HEK293T (cell line): ENCODE measurements at places on chromosomes 3 and 15.
A peak's percentile ranks its signal among the peaks of the same experiment; 100 is the strongest.

DNA sequence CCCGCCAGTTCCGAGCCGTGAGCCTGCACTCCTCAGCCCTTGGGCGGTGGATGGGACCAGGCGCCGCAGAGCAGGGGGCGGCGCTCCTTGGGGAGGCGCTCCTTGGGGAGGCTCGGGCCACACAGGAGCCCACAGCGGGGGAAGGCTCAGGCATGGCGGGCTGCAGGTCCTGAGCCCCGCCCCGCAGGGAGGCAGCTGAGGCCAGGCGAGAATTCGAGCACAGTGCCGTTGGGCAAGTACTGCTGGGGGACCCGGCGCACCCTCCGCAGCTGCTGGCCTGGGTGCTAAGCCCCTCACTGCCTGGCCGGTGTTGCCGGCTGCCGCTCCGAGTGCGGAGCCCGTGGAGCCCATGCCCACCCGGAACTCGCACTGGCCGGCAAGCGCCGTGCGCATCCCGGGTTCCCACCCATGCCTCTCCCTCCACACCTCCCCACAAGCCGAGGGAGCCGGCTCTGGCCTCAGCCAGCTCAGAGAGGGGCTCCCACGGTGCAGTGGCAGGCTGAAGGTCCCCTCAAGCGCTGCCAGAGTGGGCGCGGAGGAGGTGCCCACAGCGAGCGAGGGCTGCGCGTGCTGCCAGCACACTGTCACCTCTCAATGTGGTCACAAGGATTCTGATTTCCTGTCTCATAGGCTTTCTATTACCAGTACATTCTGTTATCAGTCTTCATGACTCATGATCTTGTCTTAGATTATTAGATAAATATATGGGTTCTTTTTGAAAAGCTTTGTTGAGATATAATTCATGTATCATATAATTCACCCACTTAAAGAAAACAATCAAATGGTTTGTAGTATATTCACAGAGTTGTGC is 44.0 kb upstream of the LRIG1 start:
- DNase-seq = no peak

GRCh38 chr3:132592216-132592615 is 4.9 kb upstream of the ACKR4 start:
- DNase-seq = no peak

DNA sequence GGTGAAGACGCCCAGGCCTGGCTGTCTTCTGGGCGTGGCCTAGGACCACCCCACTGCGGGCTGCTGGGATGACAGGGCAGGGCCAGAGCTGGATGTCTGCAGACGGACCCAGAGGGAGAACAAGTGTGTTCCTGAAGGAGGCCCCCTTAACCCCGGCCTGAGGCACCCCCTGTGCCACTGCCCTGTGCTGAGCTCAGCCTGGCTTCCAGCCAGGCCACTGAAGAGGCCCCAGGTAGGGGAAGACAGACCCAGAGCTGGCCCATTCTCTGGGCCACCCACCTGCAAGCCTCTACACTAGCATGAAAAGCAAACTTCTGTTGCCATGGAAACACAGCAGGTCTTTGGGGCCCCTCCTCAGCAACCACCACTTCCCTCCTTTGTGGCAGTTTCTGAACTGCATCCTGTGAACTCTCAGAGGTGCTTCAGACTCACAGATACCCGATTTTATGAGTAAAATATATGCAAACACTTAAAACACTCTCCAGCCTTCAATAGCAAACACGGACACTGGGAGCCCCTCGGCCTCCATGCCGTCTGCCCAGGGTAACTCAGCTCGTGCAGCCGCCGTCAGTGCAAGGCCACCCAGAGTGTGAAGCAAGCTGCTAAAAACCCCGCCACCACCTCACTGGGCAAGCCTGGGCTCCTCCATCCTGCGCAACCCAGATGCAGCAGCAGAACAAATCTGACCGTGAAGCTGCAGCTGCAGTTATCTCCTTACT is 42.5 kb downstream of the CMTM6 start:
- no peak for DNase-seq

GRCh38 chr3:72555714-72556113 is 292.5 kb downstream of the SHQ1 start:
- no peak for DNase-seq

DNA sequence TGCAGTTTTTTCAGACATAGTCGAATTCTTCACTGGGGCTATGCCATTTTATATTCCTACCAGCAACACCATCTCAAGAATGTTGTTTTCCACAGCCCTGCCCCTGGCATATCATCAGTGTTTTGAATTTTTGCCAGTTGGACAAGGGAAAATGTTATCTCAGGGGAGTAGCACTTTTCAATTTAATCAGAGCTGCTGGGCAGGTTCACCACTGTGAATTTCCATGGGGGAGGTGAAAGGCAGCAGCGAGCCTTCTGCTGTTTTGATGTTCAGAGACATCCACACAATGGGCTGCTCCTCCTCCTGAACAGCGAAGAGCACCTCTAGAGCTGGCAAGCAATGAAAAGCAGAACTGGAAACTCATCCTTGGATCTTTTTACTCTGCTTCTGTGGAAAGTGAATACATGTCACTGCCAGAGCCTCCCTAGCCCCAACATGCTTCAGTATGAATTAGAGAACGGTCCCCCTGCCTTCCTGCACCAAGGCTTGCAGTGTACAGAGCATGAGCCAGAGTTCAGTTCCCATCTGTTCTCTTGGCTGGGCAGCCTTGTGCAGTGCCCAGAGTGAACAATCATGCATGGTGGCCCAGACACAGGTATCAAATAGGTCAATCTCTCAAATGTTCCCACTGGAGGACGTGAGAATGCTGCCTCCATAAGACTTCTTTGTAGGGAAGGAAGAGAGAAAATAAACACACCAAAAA is 56.1 kb upstream of the RAD18 start:
- no peak for DNase-seq

GRCh38 chr3:104126864-104127553 is 1239.7 kb upstream of the ALCAM start:
- DNase-seq = no peak

- DNase-seq = no peak
Measured at GRCh38 chr15:27583651-27584050, 515.5 kb downstream of the OCA2 start.

- DNase-seq = no peak
Measured at GRCh38 chr15:73991260-73991659, 835 bp downstream of the STOML1 start.

GRCh38 chr15:84773716-84774115 is 25.3 kb downstream of the ZNF592 start:
- no peak for DNase-seq

- DNase-seq = no peak
Measured at GRCh38 chr3:44419923-44420650, 57.4 kb downstream of the ZNF445 start.

GRCh38 chr3:105647047-105647446 is 221.8 kb downstream of the CBLB start:
- no peak for DNase-seq

- DNase-seq = no peak
Measured at GRCh38 chr15:59791755-59792154, 102.6 kb upstream of the BNIP2 start.

- DNase-seq = no peak
Measured at GRCh38 chr15:40923551-40923950, 5.6 kb upstream of the DLL4 start.

- DNase-seq = no peak
Measured at GRCh38 chr3:126349611-126350501, 7.4 kb downstream of the KLF15 start.

DNA sequence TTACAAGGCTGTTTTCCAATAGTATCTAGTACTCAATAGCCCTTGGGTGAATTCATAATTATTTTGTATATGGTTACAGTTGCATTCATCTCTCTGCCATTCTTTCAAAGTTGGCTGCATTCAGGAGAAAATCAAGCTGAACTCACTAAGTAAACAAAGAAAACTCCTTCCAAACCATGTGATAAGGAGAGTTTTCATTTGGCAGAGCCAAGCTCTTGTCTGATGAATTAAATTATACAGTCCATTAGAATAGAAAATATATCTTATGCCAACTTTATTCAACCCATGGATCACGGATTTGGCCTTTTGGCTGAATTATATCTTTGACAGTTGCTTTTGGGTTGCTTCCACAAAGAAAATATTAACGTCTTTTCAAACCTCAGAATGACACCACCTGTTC is 272.3 kb upstream of the ROBO1 start:
- DNase-seq = no peak

DNA sequence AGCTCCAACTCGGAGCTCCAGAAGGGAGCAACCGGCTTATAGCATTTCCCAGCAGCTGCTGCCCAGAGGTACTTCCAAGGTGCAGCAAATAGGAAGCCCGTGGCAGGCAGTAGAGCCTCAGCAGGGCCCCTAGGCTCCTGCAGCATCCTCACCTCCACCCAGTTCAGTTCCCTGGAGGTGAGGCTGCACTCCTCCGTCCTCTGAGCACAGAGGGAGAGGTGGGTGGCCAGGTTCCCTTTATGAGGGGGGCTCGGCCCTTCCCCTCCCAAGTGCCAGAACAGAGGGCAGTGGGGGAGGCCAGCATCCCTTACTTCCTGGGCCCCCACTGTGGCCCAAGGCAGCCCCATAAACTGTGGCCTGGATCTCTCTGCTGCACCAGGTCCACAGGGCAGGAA is 150.2 kb downstream of the ATP10A start:
- no peak for DNase-seq

GRCh38 chr15:41850482-41851166 is 12.0 kb downstream of the PLA2G4B start:
- no peak for DNase-seq

- no peak for DNase-seq
Measured at GRCh38 chr3:189833996-189834395, 202.8 kb downstream of the TP63 start.

GRCh38 chr3:134655706-134656105 is 4.9 kb upstream of the KY start:
- no peak for DNase-seq

DNA sequence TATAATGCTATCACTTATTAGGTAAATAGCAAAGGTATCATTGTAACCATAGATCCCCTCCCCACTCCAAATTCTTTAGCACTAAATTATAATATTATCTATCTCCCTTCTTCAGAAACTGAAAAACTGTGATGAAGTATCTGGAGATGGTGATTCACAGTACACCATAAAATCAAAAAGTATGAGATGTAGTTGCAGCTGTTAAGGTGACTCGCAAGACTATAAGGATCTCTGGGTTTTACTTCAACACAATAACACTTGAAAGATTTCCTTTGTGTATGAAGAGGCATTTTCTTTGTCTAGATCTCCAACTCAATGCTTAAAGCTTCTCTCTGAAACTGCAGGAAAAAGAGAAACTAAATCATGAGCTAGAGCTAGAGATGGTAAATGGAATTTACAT is 46.9 kb downstream of the IFT57 start:
- DNase-seq = no peak

DNA sequence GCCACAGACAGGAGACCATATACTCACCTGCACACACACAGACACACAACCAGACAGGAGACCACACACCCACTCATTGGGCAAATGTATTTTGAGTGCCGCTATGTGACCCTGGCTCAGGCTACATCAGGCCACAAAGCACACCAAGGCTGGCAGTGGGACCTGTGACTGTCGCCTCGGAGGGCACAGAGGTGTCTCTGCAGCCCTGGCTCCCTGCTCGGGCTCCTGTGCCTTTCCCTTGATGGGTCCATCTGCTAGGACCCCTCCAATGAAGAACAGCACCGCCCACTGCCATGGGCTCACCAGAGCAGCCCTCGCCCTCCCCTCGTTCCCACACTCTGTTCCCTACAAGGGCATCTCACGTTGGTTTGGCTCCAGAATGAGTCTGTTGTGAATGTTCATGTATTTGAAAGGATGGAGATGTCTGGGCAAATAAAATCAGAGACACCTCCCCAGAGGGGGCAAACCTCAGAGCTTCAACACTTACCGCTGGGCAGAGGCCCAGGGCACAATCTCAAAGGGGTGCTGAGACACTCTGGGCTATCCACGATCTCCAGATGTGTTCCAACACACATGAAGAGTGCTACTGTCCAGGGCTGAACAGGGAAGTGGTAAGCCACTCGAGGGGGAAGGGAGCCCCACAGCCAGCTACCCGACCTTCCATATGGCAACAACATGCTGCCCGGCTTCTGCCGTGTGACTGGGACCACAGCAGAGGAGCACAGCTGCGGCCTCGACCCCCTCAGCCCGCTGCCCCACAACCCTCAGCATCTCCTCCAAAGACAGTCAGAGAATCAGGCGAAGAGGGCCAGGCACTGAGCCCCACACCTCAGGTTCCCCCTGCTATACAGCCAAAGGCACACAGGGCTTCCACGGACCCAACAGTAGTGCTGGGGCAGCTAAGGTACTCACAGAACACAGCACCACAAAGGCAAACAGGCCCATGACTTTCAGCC is 74.9 kb downstream of the OCA2 start:
- DNase-seq = no peak

GRCh38 chr15:89130201-89130600 is 41.9 kb downstream of the ABHD2 start:
- DNase-seq = no peak

- no peak for DNase-seq
Measured at GRCh38 chr3:37800022-37800551, 61.6 kb upstream of the CTDSPL start.

GRCh38 chr3:195247086-195247862 is 23.7 kb downstream of the XXYLT1 start:
- no peak for DNase-seq

DNA sequence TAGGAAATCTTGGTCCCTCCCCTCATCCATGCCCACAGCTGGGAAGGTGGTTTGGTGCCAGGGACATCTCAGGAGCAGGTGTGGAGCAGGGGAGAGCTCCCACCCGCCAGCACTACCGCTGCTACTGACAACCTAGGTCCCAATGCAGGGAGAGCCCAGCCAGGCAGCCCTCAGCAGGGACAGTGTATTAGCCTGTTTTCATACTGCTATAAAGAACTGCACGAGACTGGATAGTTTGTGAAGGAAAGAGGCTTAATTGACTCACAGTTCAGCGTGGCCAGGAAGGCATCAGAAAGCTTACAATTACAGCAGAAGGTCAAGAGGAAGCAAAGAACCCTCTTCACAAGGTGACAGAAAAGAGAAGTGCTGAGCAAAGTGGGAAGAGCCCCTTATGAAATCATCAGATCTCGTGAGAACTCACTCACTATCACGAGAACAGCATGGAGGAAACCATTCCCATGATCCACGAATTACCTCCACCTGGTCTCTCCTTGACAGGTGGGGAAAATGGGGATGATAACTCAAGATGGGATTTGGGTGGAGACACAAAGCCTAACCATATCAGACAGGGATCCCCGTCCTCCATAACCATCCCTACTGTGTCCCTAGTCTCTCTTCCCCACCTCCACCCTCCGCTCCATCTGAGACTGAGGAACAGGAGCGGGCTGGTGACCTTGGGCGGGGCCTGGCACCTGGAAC is 218.6 kb downstream of the TBC1D2B start:
- no peak for DNase-seq

- no peak for DNase-seq
Measured at GRCh38 chr3:48685293-48685602, 467 bp downstream of the NCKIPSD start.

- DNase-seq = no peak
Measured at GRCh38 chr3:81585056-81585455, 176.4 kb downstream of the GBE1 start.

- peak; percentile 68 for DNase-seq
Measured at GRCh38 chr15:75153087-75153486, 48.6 kb upstream of the C15orf39 start.
